WTC11 (cell line): ENCODE measurements at places on chromosomes 13 and 19. TPM values are rescaled to one million over a fixed set of nuclear protein-coding genes. Genes with fewer than 3 reads are reported as not detected.

GRCh38 chr19:18698321-18699167 is 15.1 kb downstream of the CRTC1 start:
- DNase-seq: no peak

DNA sequence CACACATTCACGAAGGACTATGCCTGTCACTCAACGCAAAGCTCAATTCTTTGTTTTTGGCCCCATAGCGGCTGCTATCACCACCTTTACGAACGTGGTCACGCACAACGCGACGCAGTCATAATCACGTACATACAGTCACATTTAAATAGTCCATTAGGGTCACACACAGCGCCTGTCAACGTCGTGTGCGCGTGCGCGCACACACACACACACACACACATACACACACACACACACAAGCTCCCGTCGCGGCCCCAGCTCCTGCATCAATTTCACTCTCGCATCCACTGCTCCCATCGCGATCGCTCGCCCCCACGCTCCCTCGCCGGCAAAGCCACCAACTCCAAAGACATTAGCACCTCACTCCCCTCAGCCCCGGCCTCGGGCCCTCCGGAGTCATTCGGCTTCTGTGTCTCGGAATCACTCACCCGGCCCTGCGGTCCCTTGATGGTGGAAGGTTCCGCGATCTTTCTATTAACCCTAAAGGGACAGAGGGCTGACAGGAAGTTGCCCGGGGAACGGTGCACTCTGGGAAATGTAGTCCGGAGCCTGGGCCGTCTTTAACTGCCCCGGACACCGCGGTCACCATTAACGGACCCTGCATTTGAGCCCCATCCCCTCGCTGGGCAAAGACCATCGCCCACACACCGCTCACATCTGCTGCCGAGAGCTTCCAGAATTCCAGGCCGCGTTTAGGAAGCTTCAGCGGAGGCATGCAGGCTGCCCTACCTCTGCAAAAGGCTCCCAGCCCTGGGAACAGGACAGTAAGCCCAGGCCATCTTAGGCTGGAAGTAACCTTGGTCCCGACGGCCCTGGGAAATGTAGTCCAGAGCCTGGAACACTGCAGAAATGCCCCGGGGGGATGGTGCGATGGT is at the start of gene ZNF790:
Gene ZNF790 (minus strand): TSS at position 482 of the 878 bp plus-strand sequence. CDS start 12,768 bp downstream, outside the sequence.
- DNase-seq: peak; percentile 90

GRCh38 chr13:24842549-24843274 is 78.7 kb downstream of the RNF17 start:
- DNase-seq: no peak

MPHOSPH8 gene
- 18.2 to 18.5 TPM (median 18.3 TPM) in 3 replicates for total RNA-seq

CGB8 gene
- total RNA-seq: 0.31 TPM in 1 of 3 replicates, not detected in the others

ZSCAN18 gene
- 55.9 to 65.5 TPM (median 64.8 TPM) in 3 replicates for total RNA-seq

- no peak for DNase-seq
Observed at GRCh38 chr13:85799097-85799582, at the start of gene SLITRK6. SLITRK6 (minus strand) TSS chr13:85799419; CDS start chr13:85796508, 2,911 bp downstream.

ZNF77 gene
- 4.5 to 5.6 TPM (median 4.7 TPM) in 3 replicates for total RNA-seq

DNA sequence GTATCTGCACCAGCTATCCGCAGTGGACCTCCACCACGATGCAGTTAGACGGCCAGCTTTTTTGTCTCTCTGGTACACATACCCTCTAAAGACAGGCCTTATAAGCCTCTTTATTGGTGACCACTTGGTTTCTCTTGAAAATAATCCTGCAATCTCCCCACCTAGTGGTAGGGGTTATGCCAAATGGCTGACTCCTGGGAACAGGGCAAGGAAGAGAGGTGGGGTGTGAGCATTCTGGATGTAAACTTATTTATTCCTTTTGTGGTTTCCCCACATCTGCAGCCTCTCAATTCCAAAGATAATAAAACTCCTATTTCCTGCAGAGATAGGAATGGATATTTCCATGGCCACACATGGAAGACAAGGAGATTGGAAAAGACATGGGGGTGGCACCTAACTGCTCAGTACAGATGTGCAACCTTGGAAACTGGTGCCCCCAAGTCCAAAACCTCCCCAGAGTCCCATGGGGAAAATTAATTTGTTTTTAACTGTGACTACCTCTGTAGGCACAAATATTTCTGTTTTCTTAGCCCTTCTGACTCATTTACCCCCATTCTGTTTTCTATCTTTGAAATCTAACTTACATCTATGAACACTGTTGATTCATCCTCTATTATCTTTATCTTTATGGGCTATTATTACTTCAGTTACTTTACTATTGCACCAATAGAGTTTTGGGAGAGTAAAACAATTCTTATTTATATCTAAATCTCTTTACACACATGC is 112.7 kb upstream of the TSHZ3 start:
- no peak for DNase-seq

- DNase-seq: no peak
Observed at GRCh38 chr19:1434040-1434366, 4.2 kb upstream of the RPS15 start.

FFAR3 gene
- total RNA-seq: not detected in 3 replicates

DNA sequence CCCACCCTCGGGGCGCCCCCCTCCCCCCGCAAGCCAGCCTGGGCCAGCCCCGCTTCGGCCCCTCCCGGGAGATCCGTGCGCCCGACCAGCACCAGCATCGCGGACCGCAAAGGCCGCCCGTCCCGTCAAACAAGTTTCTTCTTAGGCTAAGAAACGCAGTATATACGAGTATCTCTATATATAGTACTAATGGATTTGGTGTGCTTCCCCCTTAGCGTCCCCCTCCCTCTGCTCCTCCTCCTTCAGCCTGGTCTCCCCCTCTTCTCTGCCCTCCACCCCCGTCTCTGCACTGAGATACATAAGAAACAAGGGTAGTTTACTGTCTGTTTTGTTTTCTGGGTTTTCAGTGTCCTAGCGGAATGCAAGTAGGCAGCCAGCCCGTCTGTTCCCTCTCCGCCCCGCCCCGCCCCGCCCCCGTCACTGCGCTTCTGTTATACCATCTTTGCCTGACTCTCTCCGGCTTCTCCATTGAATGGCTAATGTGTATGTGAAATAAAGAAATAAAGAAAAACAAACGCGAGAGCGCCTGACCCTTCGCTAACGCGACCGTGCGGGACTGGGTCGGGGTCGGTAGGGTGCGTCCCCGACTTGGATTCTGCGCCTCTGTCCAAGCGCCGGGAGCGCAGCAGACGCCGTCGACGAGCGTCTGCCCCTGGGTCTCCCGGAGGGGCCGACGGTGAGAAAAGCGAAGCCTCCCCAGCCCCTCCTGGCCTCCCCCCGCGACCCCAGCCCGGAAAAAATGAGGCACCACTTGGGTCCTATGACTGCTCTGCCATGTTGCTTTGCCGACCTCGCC is 4.2 kb downstream of the LYL1 start:
- no peak for DNase-seq

- DNase-seq: no peak
Observed at GRCh38 chr19:16591803-16592556, 19.8 kb upstream of the SLC35E1 start.

DNA sequence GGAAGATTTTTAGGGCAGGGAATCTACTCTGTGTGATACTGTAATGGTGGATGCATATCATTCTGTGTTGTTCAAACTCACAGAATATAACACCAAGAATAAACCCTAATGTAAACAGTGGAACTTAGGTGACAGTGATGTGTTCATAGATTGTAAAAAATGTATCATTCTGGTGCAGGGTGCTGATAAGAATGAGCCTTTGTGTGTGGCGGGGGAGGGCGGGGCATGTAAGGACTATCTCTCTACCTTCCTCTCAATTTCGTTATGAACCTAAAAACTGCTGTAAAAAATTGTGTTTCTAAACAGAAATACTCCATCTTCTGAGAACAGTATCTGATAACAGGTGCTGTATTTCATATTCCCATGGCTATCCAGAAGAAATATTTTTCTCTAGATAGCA is 35.6 kb downstream of the TNFRSF19 start:
- DNase-seq: no peak

GRCh38 chr13:48167866-48168265 is 65.1 kb upstream of the ITM2B start:
- no peak for DNase-seq

GRCh38 chr13:81927347-81927746 is 1586.4 kb upstream of the SPRY2 start:
- DNase-seq: no peak
